Forelimb muscle (tissue), 1 donor: ENCODE measurements at places on chromosomes 2 and 18.

DNA sequence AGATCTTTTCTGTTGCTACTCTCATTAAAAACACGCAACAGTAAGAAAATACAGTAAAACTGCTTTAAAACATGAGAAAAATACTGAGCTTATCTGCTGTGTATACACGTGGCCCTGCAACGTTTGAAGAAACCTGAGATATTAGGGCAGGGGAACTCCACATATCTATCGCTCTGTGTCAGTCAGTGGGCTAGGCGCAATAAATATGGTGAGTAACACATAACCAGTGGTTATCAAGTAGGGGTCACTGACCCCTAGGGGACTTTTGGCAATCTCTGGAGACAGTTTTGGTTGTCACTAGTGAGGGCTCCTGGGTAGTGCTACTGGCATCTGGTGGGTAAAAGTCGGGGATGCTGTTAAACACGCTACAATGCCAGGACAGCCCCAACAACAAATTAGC, 14.9 kb downstream of the STAT1 start:
- DNase-seq, result no peak

- DNase-seq, result no peak
Observed at GRCh38 chr2:167254721-167255120, 366.4 kb downstream of the XIRP2 start.

DNA sequence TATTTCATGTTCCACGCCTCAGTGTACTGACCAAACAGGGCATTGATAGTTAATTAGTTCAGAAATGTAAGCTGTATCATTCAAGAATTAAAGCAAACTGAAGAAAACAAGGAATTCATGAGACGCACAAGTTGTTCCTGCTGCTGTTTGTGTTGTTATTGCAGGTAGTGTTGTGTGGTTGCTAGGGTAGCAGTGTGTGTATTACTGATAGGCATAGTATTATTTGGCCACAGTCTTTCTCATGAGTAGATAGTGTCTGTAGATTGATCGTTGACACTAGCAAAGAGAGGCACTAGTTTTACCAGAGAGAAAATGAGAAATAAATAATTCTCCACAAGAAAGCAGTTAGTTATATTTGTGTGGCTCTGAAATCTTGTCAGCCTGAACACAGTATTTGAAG, 548.6 kb downstream of the LRP1B start:
- DNase-seq, result no peak

DNA sequence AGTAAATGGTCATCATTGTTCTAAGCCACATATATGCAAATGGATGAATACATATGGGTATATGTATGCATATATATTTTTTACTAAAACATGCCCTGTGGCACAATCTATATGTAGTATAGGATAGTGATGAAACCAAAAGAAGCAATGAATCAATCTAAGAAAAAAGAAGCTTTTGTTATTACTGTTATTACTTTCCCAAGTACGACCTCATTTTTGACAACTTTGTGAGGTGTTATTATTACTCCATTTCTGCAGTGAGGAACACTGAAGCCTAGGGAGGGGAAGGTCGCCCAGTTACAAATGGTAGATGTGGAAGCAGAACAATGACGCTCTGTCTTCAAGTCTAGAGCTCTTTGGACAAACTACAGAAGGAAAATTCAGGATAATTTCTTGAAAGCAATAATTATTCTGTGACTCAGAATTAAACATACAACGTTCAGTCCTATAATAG, 38.3 kb downstream of the STAT4 start:
- DNase-seq, result no peak

DNA sequence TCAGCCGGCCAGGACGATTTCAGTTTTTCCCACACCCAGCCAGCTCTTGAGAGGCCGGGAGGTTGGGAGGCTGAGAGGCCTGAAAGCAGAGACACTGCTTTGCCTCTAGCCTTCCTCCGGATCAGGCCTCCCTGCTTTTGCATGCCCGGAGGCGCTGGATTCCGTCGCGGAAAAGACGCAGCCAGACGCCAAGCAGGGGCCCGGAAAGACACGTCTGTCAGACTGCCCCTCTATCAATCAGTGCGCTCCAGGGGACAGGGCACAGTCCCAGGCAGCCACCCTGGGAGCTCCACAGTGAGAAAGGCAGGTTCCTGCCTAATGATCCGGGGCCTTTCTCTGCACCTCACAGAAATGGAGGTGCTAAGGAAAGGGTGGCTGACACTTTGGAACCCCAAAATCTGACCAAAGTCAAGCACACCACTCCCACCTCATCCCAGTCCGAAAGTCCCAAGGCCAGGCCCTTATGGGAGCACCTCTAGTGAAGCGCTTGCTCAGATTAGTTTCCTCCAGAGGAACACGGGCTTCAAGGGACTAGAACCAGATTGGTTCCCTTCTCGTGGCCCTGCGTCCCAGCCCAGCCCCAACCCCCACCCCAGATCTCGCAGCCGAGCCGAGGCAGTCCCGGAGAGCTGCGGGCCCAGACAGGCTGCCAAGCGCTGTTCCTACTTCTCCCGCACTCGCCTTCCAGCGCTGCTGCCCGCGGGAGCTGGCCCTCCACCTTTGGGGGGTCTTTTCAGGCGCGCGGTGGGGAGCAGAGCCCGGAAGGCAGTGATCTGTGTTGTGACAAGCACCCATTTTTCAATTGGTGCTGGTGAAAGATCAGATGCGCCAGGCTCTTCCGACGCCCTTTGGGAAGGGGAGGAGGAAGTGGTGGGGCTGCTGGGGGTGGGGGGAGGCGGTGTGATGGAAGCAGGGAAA, 5.0 kb downstream of the DLX1 start:
- no peak for DNase-seq

DNA sequence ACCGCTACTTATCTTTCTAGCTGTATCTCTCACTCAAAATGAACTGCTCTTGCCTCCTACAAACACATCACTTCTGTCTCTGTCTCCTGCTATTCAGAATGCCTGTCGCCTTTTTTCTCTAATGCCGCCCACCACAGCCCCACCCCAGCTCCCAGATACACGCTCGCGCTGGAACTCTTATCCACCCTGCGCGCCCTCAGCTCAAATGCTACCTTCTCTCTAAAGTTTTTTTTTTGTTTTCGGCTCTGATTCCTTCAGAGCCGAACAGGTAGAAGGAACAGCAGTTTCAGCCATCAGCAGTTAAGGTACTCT, 3.9 kb upstream of the SOS1 start:
- DNase-seq, result no peak

GRCh38 chr18:27778925-27779324, 398.0 kb downstream of the CDH2 start:
- no peak for DNase-seq

GRCh38 chr2:69221960-69222751, 164.9 kb downstream of the GFPT1 start:
- no peak for DNase-seq

GRCh38 chr18:36015629-36016028, 43.1 kb downstream of the RMP24 start:
- DNase-seq, result no peak

DNA sequence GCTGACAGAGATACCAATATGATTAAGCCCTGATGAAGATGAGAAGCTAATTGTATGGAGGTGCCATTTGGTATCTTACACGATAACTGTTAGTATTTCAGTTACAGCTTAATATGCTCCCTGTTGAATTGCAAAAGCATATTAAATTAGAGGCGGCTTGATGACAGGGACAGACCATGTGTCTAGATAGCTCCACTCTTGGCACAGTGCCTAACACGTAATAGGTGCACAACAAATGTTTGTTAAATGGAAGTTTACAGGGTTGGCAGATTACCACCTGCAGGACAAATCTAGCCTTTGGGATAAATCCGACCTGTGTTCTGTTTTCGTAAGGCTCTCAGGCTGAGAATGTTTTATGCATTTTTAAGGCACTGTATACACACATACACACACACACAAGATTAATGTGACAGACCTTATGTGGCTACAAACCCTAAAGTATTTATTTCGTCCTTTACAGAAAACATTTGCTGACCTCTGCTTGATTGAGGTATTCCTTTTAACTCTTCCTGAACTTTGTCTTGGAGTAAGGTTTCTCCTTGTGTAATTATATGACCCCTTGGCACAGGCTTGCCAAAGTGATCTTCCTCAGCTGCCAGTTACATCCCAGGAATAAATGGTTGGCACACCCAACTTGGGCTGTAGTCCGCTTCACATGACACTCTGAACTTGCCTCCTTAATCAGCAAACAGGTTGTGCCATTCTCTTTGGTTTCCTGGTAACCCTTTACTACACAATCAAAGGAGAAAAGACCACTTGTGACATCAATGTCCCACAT, 348.9 kb downstream of the HRH4 start:
- DNase-seq, result no peak

- no peak for DNase-seq
Observed at GRCh38 chr2:10722252-10722825, 909 bp downstream of the ATP6V1C2 start.

DNA sequence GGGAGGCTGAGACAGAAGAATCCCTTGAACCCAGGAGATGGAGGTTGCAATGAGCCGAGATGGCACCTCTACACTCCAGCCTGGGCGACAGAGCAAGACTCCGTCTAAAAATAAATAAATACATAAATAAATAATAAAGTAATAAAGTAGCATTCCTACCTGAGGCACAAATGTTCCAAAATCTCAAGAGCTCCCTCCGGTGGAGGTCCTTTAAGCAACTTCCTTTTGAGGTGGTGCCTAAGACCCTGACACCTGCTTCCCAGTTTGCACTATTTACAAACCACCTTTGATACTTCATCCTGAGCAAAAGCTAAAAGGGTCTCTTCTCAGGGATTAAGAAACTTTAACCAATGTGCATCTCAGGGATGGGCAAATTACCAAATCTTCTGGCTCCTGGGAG, 505.1 kb downstream of the CNTNAP5 start:
- DNase-seq, result no peak

- DNase-seq, result no peak
Observed at GRCh38 chr2:13533524-13533922, 816.8 kb downstream of the TRIB2 start.
